ENCODE measurements at places on chromosomes 7 and 10.

DNA sequence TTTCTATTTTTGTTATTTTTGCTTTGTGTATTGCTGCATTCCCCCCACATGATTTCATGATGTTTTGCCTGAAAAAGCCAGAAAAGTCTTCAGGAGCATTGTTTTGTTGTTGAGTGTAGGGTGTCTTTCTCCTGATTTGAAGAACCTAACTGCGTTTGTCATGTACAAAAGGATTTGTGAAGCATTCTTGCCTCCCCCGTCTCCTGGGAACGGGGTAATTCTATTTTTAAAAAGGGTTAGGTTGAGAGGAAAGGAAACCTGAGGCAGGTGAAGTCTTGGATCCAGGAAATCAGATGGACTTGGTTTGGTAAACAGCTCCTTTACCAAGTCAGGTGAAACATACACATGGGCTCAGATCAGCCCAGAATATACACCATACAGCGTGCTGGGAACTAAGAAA is 26.0 kb upstream of the BTBD16 start:
- DNase-seq: no peak

- no peak for DNase-seq
These were observed 19.5 kb downstream of the KCNH2 start for GRCh38 chr7:150958597-150958996.

- DNase-seq: no peak
These were observed 188.6 kb downstream of the DPY19L1 start for GRCh38 chr7:34848670-34849069.

DNA sequence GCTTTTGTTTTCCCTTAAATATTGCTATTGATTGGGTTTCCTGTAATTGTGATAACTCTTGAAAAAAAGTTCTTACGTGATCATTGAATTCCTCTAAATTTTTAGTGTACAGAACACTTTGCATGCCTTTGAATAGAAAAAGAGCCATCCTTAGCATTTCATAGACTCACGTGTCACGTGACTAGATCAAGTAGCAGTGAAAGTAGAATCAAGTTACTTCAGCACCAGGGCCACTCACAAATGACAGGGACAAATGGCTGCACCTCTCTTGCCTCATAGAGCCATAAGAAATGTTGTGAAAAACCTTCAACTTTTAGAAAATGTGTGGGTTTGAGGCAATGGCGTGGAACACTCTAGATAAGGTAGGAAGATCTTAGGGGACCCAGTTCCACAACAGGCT is 203.8 kb downstream of the ZEB1 start:
- no peak for DNase-seq

GRCh38 chr7:132029369-132030085 is 473.1 kb upstream of the PODXL start:
- DNase-seq: no peak

DNA sequence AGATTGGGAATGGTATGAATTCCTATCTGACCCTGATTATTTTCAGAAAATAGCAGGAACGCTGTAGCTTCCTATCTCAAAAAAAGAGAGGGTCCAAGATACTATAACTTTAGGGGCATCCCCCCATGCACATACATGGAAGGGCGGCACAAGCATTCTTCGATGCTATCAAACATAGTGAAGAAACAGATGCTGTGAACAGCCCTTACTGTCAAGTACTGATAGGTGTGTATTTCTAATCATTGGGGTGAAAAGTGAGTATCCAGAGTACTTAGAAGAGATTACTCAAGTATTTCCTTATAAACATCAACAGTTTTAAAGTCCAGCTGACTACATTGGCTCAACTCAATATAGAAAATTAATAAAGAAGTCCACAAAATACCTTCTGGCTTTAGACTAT is 17.0 kb upstream of the NUP42 start:
- DNase-seq: no peak

DNA sequence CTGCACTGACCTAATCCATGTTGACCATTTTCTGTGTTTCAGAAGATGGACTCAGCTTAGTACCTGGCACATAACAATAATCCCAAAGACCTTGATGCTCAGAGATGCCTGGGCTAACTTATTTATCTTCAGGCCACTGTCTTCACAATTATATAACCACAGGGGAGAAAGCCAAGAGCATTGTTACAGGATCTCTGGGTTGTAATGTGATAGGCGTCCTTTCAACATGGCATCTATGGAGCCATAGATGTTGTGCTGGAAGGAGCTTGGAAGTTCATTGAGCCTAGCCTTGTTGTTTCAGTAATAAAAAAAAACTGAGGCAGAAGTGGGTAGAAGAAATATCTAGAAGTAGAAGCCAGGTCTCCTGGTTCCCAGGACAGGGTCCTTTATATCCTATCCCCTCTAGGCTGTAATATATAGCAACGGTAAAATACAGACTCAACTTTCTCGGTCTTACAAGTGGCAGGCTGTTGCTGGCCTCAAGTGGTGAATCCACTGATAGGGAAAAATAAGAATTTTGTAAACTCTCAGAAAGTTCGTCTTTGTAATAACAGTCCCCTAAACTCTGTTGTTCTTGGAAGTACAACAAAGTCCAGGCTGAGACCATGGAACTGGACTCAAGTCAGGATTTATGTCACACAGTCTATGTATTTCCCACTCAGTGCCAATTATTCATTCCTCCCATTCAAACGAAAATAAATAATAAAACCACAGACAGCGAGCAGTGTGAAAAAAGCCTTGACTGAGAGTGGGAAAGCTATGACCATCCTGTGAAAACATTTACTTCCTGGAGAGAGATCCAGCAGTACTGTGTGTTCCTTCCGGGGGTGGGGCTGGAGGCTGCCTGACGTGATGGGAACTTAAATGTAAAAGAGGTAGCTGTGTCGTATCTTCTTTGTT is 277.6 kb downstream of the REEP3 start:
- no peak for DNase-seq

DNA sequence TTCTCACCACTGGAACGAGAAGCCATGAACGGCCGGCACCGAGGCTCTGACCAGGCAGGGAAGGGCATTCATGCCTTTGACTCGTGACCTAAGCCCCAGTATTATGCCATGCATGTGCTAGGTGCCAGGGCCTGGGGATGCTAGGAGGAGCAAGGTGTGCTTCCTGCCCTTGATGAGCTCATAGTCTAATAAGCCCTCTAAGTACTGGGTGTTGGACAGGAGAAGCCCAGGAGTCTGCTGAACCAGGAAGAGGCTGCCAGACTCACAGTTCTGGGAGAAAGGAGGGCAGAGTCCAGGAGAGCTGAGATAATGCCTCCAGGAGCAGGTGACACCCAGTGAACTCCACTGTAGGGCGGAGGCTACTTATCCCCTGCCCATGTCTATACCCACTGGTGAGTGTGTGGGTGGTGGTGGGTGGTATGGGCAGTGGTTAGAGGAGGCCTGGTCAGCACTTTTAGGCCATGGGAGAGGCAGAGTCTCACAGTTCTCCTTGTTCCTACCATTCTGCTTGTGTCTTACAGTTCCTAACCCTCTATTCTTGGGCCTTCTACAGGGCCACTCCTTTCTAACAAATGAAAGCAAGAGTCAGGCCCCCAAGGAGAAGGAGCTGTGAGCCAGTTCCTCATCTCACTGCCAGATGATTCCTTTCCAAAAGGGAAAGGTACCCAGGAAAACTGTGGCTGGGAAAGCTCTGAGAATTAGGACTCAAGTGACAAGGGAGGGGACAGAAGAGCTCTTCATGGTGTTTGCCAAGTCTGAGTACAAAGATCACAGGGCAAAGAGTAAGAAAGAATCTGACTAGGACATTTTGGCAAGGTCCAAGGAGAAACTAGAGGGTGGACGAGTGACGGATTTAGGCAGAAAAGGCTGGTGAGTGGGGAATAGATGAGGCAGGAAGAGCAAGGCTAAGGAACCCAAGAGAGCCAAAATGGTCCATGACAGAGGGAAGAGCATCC is 3.6 kb upstream of the MXI1 start:
- no peak for DNase-seq

- no peak for DNase-seq
These were observed 37.8 kb upstream of the GARS1 start for GRCh38 chr7:30556840-30557239.

DNA sequence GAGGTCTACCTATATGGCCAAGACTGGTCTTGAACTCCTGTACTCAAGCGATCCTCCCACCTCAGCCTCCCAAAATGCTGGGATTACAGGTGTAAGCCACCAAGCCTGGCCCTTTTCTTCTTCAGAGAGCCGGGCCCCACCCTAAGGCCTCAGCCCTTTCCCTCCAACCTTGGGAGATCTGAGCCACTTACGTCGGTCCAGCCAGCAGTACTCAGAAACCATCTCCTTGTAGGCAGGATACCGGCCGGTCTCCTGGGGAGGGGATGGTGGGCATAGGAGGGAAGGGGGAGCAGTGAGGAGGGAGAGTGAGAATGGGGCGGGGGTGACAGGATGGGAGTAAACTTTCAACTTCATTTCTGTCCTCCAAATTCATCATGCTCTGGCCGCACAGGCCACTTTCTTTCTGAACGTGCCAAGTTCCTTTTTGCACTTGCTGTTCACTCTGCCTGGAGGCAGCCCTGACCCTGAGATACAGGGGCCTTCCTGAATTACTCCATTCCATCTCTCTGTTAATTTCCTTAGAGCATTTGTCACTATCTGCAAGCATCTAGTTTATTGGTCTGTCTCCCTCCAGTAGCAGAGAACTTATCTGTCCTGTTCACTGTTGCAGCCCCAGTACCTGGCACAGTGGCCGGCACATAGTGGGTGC is 10.4 kb downstream of the PDZD7 start:
- DNase-seq: no peak

GRCh38 chr7:139109983-139110411 is 477 bp upstream of the ZC3HAV1 start:
- DNase-seq: no peak

DNA sequence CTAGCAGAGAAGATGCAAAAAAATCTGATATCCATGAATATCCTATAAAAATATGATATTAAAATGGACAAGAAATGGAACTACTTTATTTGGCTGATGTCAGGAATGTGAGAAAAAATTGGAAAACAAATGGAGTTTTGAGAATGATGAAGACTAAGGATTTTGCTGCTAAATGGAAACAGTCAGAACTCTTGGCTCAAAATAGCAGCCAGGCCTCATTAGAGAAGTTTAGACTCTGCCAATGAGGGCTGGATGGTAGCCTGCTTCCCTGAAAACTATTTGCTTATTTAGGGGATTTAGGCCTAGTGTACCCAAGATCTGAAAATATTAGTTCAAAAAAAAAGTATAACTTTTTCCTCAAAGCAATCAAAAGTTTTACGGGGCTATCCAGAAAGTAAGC is 458.5 kb downstream of the TFEC start:
- no peak for DNase-seq

DNA sequence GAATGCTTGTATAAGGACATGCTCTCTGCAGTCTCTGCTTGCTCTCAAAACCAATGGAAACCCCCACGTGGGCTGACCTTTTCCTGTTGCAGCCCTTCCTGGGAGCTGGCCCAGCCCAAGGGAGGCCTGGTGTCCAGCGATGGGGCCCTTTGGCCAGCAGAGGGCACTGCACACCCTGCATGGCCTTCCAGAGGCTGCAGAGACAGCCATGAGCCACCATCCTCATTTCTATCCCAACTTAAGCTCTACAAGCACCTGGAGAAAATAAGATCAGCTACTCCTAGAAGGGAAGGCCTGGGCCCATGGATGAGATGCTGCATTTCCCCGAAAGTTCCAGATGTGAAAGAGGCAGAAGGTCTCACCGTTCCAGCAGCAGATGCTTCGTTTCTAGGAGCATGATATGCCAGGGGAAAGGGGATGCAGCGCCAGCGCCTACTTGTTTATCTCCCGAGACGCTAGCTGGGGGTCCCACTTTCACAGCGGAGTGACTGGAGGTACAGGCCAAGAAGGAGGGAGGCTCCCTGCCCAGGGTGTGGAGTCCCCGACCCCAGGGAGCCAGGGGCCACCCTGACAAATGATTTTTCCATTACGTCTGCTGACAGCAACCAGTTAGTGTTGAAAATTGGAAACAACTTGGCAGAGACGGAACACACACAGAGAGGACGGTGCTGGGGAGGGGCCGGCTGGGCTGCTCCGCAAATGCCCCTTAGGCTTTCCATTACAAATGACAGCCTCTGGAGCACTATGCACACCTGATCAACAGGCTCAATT is 106.4 kb downstream of the ZRANB1 start:
- peak; percentile 51 for DNase-seq

DNA sequence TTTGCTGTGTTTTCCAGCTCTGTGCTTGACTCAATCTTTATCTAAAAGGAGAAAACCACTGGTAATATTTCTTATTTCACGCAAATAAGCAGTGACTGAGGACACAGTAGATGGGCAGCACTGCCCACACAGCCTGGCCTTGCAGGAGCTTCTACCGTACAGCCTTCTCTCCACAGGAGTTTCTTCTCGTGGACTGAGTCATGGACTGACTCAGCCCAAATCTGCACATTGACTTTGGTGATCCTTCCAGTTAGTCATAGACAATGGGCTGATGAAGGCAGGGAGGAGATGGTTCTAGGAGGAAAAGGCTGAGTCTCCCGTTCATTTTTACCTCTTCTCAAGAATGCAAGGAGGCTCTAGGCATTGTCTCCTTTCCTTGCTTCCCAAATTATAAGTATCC is 200.7 kb downstream of the RAPGEF5 start:
- DNase-seq: no peak

GRCh38 chr7:18420748-18421147 is 74.8 kb upstream of the HDAC9 start:
- no peak for DNase-seq

DNA sequence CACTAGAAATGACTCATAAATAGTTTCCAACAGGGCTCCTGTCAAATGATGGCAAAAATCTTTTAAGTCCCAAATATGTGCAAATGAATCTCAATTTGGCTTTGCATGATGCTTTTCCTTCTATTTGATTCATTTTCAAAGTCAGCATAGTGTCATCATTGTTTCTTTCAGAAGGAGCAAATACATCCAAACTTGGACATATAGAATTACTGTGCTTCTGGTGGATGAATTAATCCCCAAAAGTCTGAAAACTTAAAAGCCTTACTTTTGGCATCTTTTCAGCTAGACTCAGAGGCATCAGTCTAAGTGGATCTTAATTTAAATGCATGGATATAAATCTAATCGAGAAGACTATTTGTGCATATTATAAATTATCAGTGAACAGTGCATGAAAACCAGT is 578.1 kb upstream of the FZD8 start:
- DNase-seq: no peak

GRCh38 chr7:20365486-20365885 is 34.8 kb downstream of the ITGB8 start:
- DNase-seq: no peak

- no peak for DNase-seq
These were observed 125.4 kb downstream of the KCNMA1 start for GRCh38 chr10:77512219-77512578.

DNA sequence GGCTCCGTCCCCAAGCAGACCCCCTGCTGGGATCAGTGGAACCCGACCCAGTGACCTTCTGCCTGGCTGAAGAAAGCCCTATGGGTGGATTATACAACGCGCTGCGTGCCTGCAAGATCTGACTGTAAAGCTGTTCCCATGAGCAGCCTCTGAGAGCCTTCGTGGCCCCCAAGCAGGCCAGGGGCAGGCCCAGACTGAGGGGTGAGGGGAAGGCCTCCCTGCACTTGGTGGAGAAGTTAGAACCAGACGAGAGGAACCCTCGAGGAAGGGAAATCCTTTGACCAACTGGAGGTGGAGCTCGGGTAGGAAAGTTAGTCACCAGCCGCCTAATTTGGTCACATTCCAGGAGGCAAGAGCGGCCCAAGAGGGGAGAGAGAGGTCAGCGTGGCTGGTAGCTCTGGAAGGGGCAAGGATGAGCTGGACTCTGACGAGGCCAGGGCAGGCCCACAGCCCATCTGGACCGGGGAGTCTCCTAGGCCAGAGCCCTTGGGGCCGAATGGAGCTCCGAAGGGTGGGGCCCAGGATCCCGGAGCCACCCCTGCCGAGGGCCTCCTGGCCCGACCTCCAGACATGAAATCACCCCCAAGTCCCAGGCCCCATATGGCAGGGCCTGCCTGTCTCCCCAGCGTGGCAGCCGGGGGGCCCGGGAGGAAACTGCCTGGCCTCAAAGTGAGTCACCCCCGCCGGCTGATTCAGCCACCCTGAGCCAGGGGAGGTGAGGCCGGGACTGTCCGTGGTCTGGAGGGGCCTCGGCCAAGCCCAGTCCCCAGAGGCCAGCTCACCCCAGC is 23.3 kb upstream of the PDGFA start:
- no peak for DNase-seq

Data from CD4-positive, alpha-beta T cell treated with Interleukin-17A for 4 hours (primary cell).